ENCODE measurements at places on chromosomes 16 and 17.

DNA sequence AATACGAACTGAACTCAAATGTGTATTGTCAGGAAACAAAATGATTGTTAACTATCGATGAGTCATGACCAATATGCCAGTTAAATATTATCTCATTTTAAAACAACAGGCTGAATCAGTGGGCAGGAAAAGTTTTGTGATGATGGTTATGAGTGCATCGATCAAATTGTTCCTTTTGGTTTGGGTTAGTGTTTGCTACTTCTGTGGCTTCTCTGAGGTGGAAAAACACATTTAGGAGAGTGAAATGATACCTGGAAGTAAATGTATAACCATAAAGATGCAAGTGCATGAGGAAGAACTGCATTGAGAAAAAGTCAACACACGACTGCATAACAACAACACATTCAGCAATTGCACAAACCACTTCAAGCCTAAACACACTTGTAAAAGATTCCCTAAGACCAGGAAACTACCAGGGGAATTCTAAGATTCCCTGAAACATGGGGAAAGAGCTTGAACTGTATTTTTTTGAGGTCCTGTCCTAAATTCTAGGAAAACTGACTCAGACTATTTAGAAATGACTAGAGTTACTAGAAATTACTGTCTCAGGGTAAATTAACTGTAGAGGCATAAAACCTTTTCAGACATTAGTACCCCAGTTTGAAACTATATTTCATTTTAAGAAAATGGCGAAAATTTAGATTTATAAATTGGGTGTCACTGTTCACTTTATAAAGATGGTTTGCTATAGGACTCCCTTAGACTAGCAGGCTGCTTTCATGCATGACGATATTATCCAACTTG is 44.8 kb downstream of the CDYL2 start:
- no peak for DNase-seq

DNA sequence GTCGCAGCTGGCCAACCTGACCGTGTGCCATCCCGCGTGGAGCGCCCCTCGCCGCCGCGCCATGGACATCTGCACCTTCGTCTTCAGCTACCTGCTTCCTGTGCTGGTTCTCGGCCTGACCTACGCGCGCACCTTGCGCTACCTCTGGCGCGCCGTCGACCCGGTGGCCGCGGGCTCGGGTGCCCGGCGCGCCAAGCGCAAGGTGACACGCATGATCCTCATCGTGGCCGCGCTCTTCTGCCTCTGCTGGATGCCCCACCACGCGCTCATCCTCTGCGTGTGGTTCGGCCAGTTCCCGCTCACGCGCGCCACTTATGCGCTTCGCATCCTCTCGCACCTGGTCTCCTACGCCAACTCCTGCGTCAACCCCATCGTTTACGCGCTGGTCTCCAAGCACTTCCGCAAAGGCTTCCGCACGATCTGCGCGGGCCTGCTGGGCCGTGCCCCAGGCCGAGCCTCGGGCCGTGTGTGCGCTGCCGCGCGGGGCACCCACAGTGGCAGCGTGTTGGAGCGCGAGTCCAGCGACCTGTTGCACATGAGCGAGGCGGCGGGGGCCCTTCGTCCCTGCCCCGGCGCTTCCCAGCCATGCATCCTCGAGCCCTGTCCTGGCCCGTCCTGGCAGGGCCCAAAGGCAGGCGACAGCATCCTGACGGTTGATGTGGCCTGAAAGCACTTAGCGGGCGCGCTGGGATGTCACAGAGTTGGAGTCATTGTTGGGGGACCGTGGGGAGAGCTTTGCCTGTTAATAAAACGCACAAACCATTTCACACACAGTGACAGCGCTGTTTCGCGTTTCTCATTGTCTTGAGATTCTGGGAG is 2.0 kb upstream of the ZACN start:
- peak; percentile 56 for DNase-seq

DNA sequence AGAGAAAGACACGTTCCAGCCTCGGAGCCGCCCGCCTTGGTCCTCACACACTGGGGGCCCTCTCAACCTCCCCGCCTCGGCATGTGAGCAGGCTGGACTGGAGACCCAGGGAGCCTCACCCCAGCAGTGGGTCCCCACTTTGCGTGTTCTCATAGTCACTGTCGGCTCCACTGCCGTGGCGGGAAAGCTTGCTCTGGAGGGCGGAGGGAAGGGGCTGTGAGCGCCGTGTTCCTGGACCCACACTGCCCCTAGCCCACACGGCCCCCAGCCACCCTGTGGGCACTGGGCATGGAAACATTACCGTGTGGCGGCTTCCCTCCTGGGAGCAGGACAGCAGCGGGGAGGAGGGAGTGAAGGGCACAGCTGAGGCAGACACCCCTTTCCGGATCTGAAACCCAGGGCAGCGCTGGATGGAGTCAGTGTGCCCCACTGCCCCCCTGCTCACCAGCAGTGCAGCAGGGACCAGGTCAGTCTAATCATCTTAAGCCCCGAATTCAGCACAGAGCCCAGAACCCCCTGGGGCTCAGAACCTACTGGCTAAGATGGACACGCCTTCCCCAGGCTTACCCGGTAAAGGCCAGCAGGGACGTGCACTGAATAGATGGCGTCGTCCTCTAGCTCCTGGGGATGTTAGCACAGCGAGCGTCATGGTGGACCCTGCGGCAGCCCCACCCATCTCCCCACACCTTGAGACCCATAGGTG is 7.2 kb downstream of the TP53I13 start:
- no peak for DNase-seq

- no peak for DNase-seq
Measured at GRCh38 chr16:52368859-52369258, 178.1 kb downstream of the TOX3 start.

GRCh38 chr17:59641799-59642484 is 22.2 kb downstream of the CLTC start:
- DNase-seq = no peak

- no peak for DNase-seq
Measured at GRCh38 chr16:80664786-80665185, 124.0 kb downstream of the DYNLRB2 start.

DNA sequence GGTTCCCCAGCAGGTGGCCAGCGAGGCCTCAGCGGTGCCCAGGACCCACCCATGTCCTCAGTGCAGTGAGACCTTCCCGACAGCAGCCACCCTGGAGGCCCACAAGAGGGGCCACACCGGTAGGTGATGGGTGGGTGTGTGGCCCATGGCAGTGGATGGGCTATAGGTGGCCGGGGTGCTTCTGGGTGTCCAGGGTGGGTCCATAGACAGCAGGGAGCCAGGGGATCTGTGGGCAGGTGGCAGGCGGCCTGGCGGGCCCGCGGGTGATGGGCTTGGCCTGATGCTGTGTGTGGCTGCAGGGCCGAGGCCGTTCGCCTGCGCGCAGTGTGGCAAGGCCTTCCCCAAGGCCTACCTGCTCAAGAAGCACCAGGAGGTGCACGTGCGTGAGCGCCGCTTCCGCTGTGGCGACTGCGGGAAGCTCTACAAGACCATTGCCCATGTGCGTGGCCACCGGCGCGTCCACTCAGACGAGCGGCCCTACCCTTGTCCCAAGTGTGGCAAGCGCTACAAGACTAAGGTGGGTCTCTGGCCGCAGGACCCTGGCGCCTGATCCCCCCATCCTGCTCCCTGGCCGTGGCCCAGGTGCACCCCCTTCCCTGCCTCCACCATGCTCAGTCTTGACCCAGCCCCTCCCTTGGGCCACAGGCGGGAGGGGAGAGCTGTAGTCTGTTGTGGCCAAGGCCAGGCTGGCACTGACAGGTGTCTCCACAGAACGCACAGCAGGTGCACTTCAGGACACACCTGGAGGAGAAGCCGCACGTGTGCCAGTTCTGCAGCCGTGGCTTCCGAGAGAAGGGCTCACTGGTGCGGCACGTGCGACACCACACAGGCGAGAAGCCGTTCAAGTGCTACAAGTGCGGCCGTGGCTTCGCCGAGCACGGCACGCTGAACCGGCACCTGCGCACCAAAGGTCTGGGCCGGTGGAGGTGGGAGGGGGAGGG is 2.1 kb upstream of the DNASE1L2 start:
- DNase-seq = no peak

DNA sequence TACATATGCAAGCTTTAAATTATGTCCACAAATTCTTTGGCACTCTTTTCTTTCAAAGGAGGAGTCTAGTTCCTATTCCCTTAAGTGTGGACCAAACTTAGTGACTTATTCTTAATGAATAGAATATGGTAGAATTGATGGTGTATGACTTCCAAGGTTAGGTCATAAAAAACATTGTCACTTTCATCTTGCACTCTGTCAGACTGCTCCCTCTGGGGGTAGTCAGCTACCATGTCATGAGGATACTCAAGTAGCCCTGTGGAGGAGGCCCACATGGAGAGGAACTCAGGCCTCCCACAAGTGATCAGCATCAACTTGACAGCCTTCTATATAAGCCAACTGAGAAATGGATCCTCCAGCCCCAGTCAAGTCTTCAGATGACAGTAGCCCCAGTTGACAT is 58.0 kb upstream of the SCNN1B start:
- no peak for DNase-seq

GRCh38 chr16:10770907-10771306 is 27.3 kb downstream of the NUBP1 start:
- no peak for DNase-seq

DNA sequence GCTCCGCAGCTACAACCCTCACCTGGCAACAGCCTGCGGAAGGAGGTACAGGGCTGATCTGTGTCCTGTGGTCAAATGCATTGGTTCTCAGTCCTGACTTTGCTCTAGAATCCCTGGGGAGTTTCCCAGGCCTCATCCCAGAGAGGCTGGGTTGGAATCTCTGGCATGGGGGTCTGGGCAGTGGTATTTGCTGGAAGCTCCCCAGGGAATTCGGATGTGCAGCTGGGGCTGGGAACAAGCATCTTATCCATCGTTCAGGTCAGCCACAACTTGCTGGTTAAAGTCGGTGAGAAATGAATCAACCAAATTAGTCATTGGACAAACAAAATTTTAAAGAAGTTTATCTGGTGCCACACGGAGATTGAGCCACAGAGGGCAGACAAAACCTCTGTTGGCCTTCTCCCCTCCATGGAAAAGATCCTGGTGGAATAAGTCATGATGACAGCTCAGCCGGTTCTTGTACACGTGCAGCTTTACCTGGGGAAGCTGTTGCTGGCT is 231.2 kb downstream of the FOXL1 start:
- no peak for DNase-seq

DNA sequence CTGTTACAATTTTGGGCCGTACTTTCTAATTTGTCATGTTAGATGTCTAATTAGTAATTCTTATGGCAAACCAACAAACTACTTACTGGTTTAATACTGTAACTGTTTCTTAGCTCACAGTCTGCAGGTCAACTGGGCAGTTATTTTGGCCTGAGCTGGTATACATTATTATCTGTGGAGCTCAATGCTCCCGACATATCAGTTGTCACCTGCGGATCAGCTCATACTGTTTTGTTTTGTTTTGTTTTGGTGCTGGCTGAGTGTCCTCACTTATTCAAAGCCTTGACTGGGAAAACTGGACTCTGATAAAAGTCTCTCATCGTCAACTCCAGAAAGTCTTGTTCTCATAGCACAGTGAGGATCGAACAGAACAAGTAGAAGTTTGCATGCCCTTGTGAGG is 1060.6 kb upstream of the CDH8 start:
- no peak for DNase-seq

DNA sequence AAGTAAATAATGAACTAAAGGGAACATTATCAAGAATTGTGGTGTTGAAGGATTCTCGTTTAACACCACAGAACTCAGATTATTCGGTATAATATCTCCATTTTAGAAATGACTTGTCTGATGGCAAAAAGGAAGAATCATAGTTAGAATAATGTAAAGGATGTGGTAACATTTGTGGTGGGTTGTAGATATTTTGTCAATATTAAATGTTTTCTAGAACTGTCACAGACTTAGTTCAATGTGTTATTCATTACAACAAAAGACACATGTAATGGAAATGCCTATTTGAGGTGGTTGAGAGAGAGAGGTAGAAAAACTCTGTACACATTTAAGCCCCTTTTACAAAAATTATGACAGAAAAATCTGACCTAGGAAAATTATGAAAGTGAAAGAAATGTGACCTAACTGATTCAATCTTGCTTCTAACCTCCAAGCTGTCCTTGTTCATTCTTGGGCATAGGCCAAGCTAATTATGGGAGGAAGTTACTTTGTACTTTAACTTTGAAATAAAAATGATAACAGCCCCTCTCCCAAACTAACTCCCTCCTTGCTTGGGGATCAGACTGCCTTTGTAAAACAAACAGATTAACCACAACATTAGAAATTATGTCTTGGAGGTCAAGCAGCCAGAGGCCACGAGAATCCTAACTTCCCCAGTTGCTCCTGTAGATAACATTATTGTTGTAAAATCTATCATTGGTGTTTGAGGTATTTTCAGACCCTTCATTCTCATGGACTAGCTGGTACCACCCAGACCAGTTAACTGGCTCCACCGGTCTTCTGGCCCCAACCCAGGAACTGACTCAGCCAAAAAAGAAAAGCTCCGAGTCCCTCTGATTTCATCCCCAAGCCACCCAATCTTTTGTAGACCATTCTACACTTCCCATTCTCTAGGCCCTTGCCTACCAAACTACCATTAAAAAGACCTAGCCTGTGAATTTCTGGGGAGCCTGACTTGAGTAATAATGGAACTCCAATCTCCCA is 1287.8 kb upstream of the CDH8 start:
- no peak for DNase-seq

GRCh38 chr17:30336369-30337171 is 2.7 kb upstream of the TMIGD1 start:
- no peak for DNase-seq

- no peak for DNase-seq
Measured at GRCh38 chr17:37744633-37744927, 279 bp downstream of the HNF1B start.

DNA sequence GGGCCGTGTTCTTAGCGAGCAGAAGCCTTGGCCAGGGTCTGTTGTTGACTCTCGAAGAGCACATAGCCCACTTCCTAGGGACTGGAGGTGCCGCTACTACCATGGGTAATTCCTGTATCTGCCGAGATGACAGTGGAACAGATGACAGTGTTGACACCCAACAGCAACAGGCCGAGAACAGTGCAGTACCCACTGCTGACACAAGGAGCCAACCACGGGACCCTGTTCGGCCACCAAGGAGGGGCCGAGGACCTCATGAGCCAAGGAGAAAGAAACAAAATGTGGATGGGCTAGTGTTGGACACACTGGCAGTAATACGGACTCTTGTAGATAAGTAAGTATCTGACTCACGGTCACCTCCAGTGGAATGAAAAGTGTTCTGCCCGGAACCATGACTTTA is 18.5 kb downstream of the RSPRY1 start:
- DNase-seq = no peak

DNA sequence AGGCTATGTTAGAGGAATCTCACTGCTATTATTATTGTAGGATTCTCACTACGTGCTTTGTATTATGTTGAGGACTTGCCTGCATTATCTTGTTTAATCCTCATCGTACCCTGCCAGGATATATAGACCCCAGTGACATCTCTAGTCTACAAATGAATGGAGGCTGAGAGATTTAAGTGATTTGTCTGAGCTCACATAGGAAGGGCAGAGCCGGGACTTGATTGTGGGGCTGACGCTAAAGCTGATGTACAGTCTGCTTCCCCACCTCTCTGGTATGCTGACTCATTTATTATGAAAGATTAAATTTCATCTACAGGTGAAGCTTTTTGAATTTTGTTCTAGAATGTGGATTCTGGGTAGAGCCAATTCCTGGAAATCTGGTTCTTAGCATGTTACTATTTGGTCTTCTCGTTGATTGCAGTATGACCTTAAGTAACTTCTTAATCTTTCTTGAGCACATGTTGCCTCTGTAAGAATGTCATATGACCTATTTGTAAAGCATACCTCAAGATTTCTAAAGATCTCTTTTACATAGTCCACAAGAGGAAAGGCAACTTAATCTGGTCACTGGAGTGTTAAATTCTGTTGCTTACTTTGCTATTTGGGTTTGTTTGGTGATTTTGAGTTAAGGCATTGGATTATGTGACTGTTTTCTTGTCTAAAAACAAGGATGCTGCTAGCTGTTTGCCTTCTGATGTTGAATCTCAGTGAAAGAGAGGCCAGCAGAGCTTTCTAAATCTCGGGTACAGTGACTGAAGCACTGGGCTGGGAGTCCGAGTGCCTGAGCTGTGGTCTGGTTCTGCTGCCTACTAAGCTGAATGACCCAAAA is 12.4 kb downstream of the METTL9 start:
- DNase-seq = no peak
